Right ventricle myocardium inferior (tissue), 1 donor: ENCODE measurements at places on chromosomes 6 and 20. TPM values are rescaled to one million over a fixed set of nuclear protein-coding genes. Genes with fewer than 3 reads are reported as not detected.

The COL11A2 gene
- 1.1 TPM for total RNA-seq

- no peak for DNase-seq
These were observed 70.1 kb downstream of the CBFA2T2 start for GRCh38 chr20:33560026-33560425.

- no peak for DNase-seq
These were observed 103.1 kb upstream of the ID4 start for GRCh38 chr6:19734061-19734460.

GRCh38 chr20:4017051-4017712 is 1.8 kb upstream of the RNF24 start:
- DNase-seq: no peak

GRCh38 chr6:98036344-98036923 is 753.4 kb upstream of the MMS22L start:
- DNase-seq: no peak

GRCh38 chr6:49121970-49122369 is 341.1 kb downstream of the MMUT start:
- no peak for DNase-seq

GRCh38 chr6:169158174-169158573 is 95.5 kb downstream of the THBS2 start:
- peak; percentile 83 for DNase-seq

DNA sequence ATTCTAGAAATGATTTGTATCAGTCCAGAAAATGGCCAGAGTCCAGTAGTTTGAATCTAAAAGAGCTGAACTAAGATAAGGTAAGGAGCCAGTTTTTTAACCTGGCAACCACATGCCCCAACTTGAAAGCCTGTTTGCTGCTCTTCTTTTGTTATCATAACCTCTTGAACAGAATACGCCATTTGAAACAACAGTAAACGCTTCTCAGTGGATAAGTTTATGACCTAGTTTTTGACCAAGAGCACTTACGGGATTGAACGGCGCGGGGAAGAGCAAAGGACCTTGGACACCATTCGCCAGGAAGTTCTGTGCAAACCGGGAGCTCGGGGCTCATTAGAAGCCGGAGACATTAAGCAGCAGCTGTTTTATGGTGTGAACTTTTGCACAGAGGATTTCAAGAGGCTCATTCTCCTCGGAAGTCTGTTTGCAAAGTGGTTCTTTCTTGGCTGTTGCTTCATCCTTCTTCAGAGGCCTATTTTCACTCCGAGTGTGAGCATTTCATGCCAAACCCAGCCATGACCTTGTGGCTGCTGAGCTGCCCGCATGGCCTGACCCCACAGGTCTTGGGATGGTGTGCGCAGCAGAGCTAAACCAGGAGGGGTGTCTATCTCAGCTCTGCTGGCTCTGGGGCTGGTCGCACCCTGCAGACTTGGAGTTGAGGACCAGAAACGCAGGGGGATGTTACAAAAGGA is 215.1 kb downstream of the SOX4 start:
- no peak for DNase-seq

The KHDC1L gene
- total RNA-seq: not detected

GRCh38 chr6:1596088-1596852 is 13.4 kb upstream of the FOXC1 start:
- peak; percentile 85 for DNase-seq

DNA sequence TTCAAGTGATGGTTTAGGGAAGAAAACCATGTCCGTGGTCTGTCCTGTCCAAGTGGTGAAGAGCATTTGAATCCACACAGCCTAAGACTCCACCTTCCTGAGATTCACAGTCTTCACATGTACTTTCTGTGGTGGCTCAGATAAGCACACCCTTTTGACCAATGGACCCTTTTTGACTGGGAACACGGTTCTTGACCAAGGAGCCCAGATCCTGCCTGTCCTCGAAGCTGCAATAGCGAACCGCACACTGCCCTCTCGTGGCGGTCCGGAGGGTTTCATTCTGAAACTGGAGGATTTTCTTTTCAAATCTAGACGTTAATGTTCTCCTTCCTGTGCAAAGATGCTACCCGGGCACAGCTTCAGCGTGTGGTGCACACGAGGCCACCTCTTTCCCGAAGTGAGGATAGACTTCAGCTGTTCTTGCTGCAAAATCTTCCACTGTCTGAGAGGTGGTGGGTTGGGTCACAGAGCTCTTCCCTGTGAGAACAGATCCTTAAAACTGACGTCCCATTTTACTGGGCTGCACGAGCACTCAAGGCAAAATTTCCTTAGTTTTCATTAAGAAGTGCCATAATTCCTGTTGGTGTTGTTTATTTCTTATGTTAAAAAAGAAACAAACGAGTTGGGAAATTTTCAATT is 90.5 kb downstream of the SYNJ2 start:
- DNase-seq: no peak

- no peak for DNase-seq
These were observed 66.8 kb upstream of the CCN2 start for GRCh38 chr6:132017942-132018341.

The B3GAT2 gene
- not detected for total RNA-seq

DNA sequence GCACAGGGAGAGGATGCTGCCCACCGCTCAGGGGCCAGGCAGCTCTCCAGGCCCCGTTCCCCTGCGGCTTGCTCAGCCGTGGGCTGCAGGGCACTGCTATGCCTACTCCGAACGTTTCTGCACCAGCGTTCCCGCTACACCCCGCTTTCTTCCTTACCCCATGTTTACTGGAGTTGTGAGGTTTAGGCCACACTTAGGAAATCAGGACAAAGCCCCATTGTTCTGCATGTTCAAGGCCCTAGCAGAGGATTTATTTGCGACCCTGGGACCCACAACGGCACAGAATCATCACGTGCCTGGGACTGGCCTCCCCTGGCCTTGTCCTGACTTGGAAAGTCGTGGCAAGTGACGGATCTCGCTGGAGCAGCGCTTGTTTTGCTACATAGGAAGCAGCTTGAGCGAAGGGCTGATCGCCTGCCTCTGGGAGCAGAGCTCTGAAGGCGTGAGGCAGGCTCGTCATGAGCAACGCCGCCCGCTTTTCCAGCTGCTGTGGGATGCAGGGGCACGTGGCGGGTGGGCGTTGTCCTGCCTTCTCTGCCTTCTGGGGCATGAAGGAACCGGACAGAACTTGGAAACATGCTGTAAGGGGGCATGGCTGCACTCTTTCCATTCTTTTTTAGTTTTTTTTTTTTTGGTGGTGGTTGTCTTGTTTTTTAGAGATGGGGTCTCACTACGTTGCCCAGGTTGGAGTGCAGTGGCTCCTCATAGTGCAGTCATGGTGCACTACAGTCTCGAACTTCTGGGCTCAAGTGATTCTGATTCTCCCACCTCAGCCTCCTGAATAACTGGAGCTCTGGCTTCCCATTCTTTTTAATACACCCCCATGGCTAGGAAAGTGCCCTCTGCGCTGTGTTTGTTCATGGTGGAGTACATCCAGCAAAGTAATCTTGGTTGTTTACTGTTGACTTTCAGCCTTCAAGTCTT is 14.6 kb upstream of the TMEM181 start:
- no peak for DNase-seq

The HLA-DQA1 gene
- 5.3 TPM for total RNA-seq

DNA sequence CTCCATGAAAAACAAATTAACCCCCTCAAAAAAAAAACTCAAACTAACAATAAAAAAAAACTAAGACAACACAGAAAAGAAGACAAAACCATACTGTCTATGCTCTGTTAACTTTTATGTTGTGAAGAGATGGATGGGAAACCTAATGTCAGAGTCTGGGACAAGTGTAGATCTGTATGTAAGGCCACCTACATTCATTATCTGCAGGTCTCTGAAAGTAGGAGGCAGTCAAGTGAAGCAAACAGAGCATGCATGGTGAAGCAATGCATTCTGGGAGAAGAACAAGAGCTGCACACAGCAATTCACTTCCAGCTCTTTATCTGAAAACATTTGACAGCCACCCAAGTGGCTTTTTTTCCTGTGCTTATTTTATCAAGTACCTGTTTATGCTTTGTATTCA is 452.0 kb downstream of the EPHA7 start:
- DNase-seq: no peak

DNA sequence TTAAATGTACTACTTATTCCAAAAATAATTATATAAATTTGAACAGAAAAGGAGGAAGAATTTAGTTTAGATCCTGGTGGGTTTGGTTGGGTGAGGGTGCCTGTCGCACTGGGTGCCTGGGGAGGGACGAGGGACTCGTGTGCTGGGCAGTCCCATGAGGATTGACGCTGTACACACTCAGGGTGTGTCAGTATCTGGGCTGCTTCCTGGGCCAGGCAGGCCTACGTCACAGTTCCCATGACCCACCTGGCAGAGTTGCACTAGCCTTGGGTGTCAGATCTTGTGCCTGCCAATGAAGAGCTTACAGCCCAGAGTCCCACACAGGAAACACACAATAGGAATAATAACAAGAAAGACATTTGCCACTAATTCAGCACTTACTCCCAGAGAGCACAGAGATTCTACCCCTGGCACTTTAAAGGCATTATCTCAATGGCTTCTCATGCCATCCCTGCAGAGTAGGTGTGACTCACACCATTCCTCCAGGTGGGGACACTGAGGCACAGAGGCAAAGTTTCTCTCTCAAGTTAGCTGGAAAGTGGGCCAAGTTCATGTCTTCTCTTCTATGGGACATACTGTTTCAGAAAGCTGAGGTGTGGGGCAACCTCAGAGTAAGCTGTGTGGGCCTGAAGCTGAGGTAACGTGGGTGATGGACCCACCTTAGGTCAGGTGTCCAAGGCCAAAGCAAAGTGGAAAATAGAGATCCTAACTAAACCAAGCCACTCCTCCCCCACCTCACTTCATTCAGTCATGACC is 1.3 kb upstream of the SDCBP2 start:
- DNase-seq: no peak

- peak; percentile 92 for DNase-seq
These were observed at the start of gene SNX21 for GRCh38 chr20:45833030-45833882. SNX21 (plus strand) TSS chr20:45833799; CDS start chr20:45833920, 121 bp downstream.

The SFTA2 gene
- not detected for total RNA-seq

DNA sequence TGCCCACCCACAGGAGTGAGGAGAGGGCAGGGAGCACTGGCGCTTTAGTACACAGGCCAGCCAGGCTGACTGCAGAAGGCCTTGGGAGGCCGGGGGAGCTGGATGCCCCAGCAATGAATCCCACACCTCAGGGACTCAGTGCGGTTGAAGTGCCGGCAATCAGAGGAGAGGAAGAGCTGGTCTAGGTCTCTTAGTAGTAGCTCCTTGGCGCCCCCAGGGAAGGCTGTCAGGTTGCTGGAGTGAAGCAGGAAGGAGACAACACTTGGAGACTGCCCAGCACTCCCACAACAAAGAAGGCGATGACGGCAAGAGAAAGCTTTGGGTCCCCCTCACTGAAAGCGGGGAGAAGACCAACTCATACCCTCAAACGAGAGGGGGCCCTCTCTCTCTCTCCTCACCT is 8.3 kb upstream of the TNXB start:
- no peak for DNase-seq

DNA sequence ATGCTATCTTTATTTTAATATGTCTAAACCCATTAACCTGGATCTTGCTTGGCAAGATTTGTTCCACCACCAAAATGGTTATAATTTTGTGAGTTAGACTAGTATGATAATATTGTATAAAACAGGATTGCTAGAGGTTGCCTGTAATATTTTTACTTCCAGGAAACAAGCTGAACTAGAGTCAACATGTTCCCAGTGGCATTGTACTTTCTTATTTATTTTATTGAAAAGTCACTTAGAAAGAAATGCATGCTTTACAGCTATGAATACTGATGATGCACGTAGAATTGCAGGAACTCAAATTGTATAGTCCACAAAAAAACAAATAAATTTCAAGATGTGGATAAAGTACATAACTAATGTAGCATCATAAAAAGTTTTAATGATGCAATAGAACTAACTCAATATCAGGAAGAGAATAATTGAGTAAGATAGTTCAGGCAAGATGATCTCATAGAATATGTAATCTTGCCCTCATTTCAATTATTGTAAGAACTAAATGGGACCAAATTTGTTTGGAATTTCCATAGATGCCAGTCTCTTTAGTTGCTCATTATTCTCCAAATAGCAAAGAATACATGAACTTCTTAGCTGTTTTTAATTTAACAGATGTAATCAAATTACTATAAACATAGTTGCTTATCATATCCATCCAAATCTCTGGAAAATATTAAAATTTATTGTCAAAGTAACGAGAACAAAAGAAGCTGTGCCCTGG is 451.8 kb downstream of the COL12A1 start:
- DNase-seq: no peak

- DNase-seq: no peak
These were observed 17.8 kb upstream of the RNF182 start for GRCh38 chr6:13907001-13907350.

DNA sequence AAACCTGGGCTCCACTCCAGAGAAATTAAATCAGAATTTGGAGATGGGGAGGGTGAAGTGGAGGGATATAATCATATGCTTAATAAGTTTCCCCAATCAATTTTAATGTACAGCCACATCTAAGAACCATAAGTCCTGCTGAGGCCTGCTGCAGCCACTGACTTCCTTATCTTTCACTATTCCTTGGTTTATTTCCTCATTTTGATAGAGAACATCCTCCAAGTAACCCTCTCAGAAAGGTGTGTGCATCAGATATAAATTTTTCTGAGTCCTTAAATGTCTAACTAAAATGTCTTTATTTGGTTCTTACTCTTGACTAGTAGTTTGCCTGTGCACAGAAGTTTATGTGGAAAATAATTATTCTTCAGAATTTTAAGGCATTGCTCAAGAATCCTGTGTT is 23.7 kb upstream of the SIRT5 start:
- no peak for DNase-seq

GRCh38 chr6:143241111-143241510 is 180.4 kb downstream of the AIG1 start:
- no peak for DNase-seq

DNA sequence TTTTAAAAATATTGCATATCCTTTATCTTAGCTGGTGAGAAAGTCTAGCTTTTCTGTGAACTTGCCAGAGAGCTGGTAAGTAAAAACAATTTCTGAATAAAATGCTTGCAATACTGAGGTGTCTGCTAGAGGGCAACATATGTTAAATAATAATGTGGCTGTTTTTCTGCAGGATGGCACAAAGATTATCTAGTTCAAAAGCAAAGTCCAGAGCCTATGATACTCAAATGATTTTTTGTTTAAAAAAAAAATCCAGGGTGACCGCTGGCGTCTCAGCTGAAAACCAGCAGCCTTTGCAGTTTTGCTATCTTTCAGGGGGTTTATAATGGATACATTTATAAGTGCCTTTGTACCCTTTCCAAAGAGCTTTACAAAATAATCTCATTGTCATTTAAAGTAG is 194.9 kb downstream of the PHACTR1 start:
- DNase-seq: no peak

DNA sequence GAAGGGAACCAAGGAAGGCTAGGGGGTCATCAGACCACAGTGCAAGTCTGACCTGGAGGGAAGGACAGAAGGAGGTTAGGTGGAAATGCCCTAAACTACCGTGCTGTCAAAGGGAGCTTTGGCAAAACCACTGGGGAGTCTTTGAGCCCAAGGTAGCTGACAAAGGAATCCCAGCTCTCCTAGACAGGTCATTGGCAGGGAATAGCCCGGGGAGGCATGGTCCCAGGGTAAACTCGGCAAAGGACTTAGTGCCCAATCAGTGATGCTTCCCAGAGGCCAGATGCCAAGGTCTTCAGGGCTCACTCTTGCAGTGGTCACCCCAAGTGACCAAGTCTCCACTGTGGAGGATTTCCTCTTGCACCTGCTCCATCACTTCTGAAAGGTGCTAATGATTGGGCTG is 102.3 kb upstream of the CDYL start:
- DNase-seq: no peak
